SK-N-SH (cell line): ENCODE measurements at places on chromosomes 4 and X.

DNA sequence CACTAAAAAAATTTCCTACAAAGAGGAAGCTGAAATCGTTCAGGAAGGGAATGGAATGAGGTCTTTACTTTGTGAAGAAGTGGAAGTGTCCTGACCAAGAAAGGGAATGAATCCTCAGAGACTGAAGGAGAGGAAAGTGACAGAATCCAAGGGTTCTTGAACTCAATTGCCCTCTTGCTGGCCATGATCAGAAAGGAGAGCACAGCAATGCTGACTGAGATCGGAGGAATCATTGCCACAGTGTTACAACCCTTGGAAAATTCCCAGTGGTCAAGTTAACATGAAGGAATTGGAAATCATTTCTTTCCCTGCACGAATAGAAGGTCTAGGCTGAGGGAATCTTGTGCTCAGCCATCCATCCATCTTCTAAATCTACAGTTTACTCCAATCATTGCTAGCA, 190.0 kb upstream of the NEIL3 start:
- DNase-seq: no peak

- no peak for DNase-seq
Measured at GRCh38 chr4:158302076-158302866, 92.0 kb downstream of the TMEM144 start.

DNA sequence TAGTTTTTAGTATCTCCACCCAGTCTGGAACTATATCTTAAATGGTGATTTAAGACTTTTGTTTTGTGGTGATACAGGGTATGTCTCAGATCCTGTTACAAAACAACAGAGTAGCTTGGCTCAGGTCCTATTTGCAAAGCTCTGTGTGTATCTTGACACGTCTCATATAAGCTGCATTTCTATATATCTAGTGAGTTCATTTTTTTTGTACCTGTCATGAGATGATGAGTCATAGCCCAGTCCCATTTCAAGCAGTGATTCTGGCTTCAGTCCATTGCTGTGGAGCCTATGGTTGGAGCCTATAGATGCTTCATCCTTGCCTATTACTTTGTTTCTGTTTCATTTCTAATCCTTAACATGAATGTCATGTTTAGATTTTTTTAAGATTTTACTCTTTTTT, 23.0 kb downstream of the GRXCR1 start:
- DNase-seq: no peak

- no peak for DNase-seq
Measured at GRCh38 chrX:121103381-121103780, 56.0 kb downstream of the GLUD2 start.

GRCh38 chr4:47930971-47931804, 16.8 kb upstream of the NFXL1 start:
- DNase-seq: peak; percentile 26

DNA sequence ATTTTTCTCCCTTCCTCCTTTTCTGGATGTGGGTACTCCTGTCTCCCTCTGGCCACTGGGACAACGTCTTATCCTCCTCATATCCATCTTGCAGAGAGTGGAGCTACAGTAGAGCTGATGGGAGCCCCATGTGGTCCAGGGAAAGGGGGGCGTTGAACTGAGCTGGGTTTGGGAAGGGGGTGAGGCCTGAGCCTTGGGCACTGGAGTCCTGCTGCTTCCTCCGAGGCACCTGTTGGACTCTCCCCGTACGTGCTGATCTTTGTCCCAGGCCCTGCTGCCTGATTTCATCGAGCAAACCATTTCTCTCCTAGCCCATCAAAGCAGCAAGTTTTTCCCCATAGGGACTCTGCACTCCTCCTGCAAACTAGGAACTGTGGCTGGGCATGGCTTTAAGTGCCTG, 94.3 kb downstream of the STOX2 start:
- DNase-seq: no peak

GRCh38 chr4:76016393-76016792, 6.9 kb downstream of the CXCL10 start:
- DNase-seq: no peak

- no peak for DNase-seq
Measured at GRCh38 chr4:184382189-184382846, 92.0 kb downstream of the IRF2 start.

- DNase-seq: no peak
Measured at GRCh38 chr4:75229806-75230570, 284.2 kb downstream of the RCHY1 start.
